Testis (tissue), 5 donors: ENCODE measurements at places on chromosomes 2 and 18. TPM values are rescaled to one million over a fixed set of nuclear protein-coding genes. Genes with fewer than 3 reads are reported as not detected.

The DAW1 gene
- 105 TPM for polyA plus RNA-seq

The ANKRD62 gene
- polyA plus RNA-seq: 2.8 TPM

The POTEC gene
- polyA plus RNA-seq: 10.8 TPM

The RIF1 gene
- polyA plus RNA-seq: 10.6 TPM

The ANTXR1 gene
- 35.7 TPM for polyA plus RNA-seq

The LPIN1 gene
- polyA plus RNA-seq: 169 TPM

The MYO5B gene
- polyA plus RNA-seq: 31.8 TPM

The PRKAG3 gene
- 0.40 TPM for polyA plus RNA-seq

The ACMSD gene
- polyA plus RNA-seq: 0.25 TPM

The COL4A4 gene
- polyA plus RNA-seq: 3.4 TPM

The PRKCE gene
- 27.4 TPM for polyA plus RNA-seq

The RAD51AP2 gene
- polyA plus RNA-seq: 2.7 TPM

The ESPNL gene
- polyA plus RNA-seq: 2.1 TPM

The GALNT14 gene
- polyA plus RNA-seq: 6.9 TPM

The HJURP gene
- polyA plus RNA-seq: 30.2 TPM

The UCN gene
- polyA plus RNA-seq: 0.75 TPM

The SMAD2 gene
- 109 TPM for polyA plus RNA-seq

The PRR30 gene
- 153 TPM for polyA plus RNA-seq

The GKN2 gene
- not detected for polyA plus RNA-seq

The SPC25 gene
- polyA plus RNA-seq: 7.3 TPM

The CHN1 gene
- polyA plus RNA-seq: 42.6 TPM

The C18orf54 gene
- polyA plus RNA-seq: 18.2 TPM

The SNTG2 gene
- 9.1 TPM for polyA plus RNA-seq

The DSG1 gene
- 5.4 TPM for polyA plus RNA-seq

The RTP5 gene
- polyA plus RNA-seq: 0.13 TPM

The RUFY4 gene
- polyA plus RNA-seq: 0.17 TPM

The SGPP2 gene
- polyA plus RNA-seq: 5.9 TPM

The LYG1 gene
- 2.9 TPM for polyA plus RNA-seq

The CAPN14 gene
- 0.36 TPM for polyA plus RNA-seq

The C2orf42 gene
- polyA plus RNA-seq: 175 TPM

The ABCG8 gene
- polyA plus RNA-seq: not detected

The CIB4 gene
- 30.6 TPM for polyA plus RNA-seq

The SERPINB3 gene
- 2.4 TPM for polyA plus RNA-seq

The OTOS gene
- polyA plus RNA-seq: 1.2 TPM

The AOX1 gene
- polyA plus RNA-seq: 34.1 TPM

The CYTIP gene
- 3.9 TPM for polyA plus RNA-seq

The FBLN7 gene
- polyA plus RNA-seq: 3.1 TPM

The EPB41L3 gene
- polyA plus RNA-seq: 152 TPM

The GORASP2 gene
- 119 TPM for polyA plus RNA-seq

The PDE1A gene
- polyA plus RNA-seq: 45.0 TPM

The PROKR1 gene
- polyA plus RNA-seq: 0.36 TPM

The B3GNT7 gene
- 2.6 TPM for polyA plus RNA-seq

The TUBB8B gene
- 5.7 TPM for polyA plus RNA-seq

The PLEKHH2 gene
- polyA plus RNA-seq: 7.4 TPM

The GAREM1 gene
- 10.7 TPM for polyA plus RNA-seq

The CYBRD1 gene
- polyA plus RNA-seq: 60.1 TPM

The PLGLB1 gene
- polyA plus RNA-seq: 1.1 TPM
